ENCODE measurements at places on chromosomes 12 and 14.

- DNase-seq: no peak
Measured at GRCh38 chr12:62802984-62803383, 132.0 kb downstream of the PPM1H start.

DNA sequence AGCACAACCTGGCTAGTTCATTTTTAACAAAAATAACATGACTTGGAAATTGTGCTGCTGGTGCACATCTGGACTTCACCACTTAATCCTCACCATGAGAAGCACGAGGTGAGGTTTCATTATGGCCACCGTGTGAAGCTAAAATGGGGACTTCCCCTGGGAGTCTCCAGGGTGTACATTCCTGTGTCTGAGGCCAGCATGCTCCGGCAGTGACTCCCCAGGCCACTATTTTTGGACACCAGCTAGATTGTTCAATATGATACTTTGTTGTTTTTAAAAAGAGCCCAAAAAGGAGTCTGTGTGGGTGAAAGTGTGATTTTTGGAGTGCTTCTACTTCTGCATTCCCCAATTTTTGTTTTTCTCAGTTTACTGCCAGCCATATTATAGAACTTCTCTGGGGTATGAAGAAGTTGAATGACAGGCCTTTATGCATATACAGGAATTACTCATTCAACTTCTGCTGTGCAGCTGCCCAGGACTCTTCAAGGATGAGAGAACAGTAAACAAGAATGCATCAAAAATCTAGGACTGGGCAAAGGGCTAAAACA lies 16.9 kb upstream of the AICDA start:
- peak; percentile 71 for DNase-seq

GRCh38 chr14:99566009-99566389 lies 38.0 kb downstream of the CCDC85C start:
- no peak for DNase-seq

- peak; percentile 75 for DNase-seq
Measured at GRCh38 chr14:74302152-74302628, 544 bp downstream of the ABCD4 start.

GRCh38 chr14:81849714-81850113 lies 316.1 kb upstream of the SEL1L start:
- no peak for DNase-seq

- DNase-seq: peak; percentile 26
Measured at GRCh38 chr12:102478405-102479098, 1.8 kb downstream of the IGF1 start.

DNA sequence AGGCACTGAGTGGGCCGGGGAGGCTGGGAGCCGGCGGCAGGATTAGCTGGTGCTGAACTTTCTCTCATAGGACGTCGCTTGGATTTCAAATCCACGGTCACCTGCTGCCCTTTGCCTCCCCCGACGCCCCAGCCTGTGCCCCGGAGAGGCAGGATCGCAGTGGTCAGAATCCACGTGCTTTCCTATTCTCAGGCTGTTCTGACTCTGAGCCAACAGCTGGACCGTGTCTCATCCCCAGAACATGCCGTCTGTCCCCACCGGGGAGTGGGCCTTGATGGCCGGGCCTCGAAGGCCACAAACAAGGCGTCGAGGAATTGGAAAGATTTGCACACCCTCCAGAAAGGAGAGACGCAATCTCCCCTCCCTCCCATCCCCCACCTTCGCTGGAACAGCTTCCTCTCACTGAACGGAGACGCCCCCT lies 18.5 kb upstream of the MLXIP start:
- DNase-seq: no peak

DNA sequence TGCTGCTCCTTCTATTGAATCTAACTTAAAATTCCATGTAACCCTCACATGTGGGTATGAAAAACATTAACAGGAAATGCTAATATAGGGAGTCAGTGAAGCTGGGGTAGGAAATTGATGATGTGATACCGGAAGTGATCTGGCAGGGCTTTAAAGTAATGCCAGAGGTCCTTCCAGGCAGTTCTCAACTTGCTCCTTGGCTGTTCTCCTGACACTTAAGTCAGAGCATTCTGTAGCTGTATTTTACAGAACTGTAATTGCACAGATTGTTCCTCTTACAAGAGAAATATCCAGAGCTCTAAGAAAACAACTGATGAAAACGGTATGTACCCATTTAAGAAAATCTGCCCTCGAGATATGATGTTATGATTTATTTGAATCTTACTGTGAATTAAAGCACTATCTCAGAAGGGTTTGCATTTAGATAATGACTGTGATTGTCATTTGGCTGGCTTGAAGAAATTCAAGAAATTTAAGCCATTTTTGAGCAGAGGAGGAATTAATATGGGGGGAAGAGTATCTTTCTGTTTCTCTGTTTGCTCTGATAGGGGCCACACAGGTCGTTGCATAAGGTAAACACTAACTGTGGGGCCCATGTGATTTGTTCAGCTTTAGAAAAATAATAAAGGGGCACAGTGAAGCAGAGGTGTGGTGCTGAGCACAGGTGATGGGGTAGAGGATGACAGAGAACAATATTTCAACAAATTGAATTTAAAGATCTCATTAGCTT lies 88.4 kb downstream of the BBS10 start:
- DNase-seq: no peak

DNA sequence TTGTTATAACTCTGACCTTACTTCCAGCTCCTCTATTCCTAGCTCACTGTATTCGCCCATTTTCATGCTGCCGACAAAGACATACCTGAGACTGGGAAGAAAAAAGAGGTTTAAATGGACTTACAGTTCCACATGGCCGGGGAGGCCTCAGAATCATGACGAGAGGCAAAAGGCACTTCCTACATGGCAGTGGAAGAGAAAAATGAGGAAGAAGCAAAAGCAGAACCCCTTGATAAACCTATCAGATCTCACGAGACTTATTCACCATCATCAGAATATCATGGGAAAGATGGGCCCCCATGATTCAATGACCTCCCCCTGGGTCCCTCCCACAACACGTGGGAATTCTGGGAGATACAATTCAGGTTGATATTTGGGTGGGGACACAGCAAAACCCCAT lies 14.5 kb upstream of the PHC1 start:
- DNase-seq: no peak

- no peak for DNase-seq
Measured at GRCh38 chr12:107547389-107547788, 138.2 kb upstream of the PWP1 start.

- DNase-seq: no peak
Measured at GRCh38 chr12:69509904-69510827, 40.0 kb downstream of the FRS2 start.

DNA sequence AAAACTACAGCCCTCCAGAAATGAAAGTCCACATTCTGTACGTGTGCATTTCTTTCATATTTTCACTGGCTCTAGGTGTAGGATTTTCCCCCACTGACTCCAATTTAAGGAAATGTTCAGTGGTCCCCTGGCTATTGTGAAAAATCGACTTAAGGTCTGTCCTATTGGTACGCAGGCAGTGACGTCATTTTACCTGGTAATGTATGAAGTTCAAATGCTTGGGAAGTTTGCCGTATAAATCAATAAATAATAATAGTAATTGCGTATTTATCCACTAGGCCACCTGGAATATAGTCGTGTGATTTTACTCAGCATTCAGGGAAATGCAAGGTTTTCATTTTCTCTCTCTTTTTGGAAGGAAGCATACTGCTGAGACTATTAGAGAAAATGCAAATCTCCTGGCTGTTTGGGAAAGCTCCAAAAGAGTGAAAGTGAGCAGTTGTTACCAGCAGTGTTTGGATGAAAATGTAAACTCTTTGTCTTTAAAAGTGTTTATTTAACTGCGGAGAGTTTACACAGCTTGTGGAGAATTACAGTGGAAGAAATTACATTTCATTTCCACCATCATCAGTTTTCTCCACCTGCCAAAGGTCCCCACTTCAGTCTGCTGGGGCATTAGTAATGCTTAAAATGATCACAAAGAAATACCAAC lies 107.0 kb downstream of the EXOC5 start:
- no peak for DNase-seq

DNA sequence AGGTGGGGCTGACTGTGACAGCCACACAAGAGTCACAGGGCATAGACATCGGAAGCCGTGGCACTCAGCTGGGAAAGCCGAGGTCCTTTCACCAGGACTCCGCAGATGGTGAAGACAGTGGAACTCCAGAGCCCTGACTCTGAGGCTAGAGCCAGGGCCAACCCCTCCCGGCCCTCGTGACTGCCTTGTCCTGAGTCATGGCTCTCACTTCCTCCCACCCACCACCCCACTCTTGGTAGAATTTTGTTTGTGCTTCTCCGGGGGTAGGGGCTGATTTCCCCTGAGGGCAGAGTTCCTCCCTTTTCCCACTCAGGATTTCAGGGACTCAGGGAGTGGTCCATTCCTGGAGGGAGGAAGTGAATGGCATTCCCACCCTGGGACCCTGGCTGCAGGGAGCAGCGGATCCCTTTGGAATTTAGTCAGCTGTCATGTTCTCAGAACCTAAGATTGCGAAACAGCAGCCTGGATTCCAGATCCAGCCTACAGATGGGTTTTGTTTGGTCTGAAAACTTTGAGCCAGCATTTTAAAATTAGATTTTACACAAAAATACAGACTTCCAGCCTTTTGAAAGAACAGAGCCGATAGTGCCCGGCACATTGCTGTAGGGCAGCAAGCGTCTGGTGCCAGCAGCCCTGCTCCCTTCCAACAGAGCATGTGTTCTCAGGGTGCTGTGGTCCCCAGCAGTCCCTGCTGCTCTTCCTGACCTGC lies 50.7 kb downstream of the TPCN1 start:
- peak; percentile 74 for DNase-seq

GRCh38 chr12:40602562-40602961 lies 89.7 kb upstream of the CNTN1 start:
- no peak for DNase-seq

DNA sequence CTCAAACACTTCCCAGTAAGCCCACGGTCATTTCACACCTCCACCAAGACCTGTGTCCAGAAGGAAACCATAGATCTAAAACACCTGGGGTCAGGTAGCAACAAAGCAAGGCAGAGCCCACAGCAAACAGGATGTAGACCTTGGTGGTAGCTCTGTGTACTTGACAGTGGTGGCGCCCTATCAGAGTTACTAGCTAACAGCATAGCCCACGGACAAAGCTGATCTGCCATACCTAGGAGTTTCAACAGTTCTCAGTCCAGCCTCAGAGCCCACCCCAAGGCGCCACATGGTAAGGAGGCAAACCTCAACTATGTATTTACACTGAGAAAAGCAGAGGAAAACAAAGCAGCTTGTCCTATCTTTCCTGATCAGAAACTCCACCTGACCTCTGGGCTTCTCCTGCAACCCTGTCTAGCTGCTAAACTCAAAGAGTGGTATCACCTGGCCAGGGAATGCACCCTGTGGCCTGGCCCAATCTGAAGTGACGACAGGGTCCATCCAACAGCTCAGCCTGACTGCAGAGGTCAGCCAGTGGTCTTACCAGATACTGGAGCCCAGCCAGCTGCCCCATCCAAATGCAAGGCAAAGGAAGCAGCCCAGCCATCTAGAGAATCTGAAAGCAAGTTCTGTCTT lies 46.3 kb downstream of the STON2 start:
- no peak for DNase-seq

DNA sequence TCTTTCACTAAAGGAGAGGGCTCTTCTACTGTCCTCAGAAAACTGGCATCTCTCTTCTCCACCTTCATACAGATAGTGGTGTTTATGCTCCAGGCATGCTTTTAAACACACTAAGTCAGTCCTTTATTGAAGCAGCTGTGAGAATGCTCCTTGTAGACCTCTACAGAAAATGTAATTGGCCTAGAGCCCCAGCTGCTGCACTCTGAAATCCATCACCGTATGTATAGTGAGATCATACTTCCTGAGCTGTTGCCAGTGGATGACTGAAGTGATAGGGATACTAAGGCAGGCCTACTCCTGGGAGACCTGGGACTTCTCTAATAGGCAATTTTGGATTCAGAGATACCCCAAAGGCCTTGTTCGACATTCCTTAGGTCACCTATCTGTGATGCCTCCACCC lies 535.4 kb downstream of the RPS29 start:
- DNase-seq: no peak

GRCh38 chr14:96055753-96056508 lies 16.8 kb downstream of the C14orf132 start:
- no peak for DNase-seq

- no peak for DNase-seq
Measured at GRCh38 chr14:74267588-74267987, 28.3 kb downstream of the VSX2 start.

DNA sequence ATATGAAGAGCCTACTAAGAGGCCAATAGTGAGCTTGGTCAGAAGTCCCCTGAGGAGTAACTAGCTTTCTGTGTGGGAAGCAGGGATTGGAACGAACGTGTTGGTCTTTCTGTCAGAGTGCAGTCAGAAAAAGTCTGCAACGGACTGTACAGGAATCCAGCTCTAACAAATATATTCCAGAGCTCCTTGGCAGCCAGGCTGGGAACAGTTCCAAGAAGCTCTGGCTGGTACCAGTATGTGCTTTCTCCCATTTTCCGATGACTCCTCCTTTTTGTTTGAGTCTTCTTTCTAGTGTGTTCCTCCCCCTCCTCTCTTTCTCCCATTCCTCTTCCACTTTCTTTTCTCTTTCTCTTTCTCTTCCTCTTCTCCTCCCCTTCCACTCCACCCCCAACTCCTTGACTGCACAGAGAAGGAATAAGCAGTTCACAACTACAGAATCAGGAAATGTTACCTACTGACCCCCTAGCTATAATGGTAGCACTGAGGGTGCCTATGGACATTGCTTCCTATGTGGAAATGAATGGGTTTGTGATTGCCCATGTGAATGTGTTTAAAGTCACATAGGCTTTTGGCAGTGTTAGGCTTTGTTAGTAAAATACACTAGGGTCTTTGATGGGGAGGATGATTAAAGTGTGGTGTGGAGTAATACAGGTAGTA lies 59.9 kb downstream of the TTLL5 start:
- DNase-seq: no peak

GRCh38 chr14:101360054-101360911 lies 201.0 kb upstream of the DIO3 start:
- DNase-seq: no peak

DNA sequence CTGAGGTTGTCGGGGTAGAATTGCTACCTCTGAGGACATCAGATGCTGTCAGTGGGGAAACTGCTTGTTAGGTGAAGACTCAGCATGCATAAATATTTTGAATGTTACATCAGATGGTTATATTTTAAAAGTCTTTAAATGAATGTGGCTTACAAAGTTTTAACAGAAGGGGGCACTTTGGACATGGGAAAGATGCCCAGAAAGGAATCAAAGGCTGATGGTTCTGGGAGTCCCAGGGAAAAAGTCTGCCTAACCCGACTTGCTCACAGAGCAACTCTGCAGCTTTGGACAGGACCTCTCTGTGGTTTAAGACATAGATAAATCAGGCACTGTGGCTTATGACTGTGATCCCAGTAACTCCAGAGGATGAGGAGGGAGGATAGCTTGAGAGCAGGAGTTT lies 474.9 kb downstream of the ATP23 start:
- no peak for DNase-seq

DNA sequence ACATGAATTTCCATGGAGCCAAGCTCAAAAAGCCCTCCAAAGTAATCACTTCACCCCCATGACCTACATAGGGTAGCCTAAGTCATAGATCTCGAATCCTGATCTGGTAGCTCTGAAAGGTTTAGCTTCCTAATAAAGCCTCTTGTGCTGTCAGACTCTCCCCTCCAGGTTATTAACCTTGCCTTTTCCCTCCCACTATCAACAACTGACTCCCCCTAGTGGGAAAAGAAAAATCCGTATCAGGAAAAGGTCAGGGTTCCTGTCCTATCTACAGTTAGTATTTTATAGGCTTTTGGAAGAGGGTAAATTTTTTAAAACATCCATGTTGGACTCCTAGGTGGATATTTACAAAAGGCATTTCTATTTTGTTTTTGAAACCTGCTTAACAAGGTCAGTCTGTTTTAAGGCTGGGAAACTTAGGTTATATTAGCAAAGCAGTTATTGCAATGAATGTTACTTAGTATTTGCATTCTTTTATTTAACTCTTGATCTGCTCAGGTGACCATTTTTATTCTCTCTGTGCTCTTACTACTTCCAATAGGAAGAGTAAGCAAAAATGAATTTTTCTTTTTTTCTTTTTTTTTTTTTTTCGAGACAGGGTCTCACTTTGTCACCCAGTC lies 8.0 kb downstream of the YY1 start:
- no peak for DNase-seq
